Omental fat pad (tissue), 4 donors: ENCODE measurements at places on chromosomes 7 and 10. TPM values are rescaled to one million over a fixed set of nuclear protein-coding genes. Genes with fewer than 3 reads are reported as not detected.

The ZNF488 gene
- total RNA-seq, result not detected

The AOAH gene
- 21.1 TPM for total RNA-seq

The ACHE gene
- total RNA-seq, result 0.96 TPM

The SORCS3 gene
- not detected for total RNA-seq

The DDX56 gene
- 104 TPM for total RNA-seq

The AEBP1 gene
- 209 TPM for total RNA-seq

The LAMB1 gene
- 418 TPM for total RNA-seq

The PLA2G12B gene
- total RNA-seq, result not detected

The SPDYE16 gene
- not detected for total RNA-seq

The SRRM3 gene
- 3.7 TPM for total RNA-seq

The DKK1 gene
- total RNA-seq, result 6.1 TPM

The HYCC1 gene
- 54.5 TPM for total RNA-seq
